ENCODE measurements at places on chromosomes 6 and 20.

GRCh38 chr20:62980970-62981369 is 25.8 kb downstream of the BHLHE23 start:
- DNase-seq = no peak

- DNase-seq = no peak
Measured at GRCh38 chr6:141587482-141588266, 545.1 kb upstream of the GJE1 start.

DNA sequence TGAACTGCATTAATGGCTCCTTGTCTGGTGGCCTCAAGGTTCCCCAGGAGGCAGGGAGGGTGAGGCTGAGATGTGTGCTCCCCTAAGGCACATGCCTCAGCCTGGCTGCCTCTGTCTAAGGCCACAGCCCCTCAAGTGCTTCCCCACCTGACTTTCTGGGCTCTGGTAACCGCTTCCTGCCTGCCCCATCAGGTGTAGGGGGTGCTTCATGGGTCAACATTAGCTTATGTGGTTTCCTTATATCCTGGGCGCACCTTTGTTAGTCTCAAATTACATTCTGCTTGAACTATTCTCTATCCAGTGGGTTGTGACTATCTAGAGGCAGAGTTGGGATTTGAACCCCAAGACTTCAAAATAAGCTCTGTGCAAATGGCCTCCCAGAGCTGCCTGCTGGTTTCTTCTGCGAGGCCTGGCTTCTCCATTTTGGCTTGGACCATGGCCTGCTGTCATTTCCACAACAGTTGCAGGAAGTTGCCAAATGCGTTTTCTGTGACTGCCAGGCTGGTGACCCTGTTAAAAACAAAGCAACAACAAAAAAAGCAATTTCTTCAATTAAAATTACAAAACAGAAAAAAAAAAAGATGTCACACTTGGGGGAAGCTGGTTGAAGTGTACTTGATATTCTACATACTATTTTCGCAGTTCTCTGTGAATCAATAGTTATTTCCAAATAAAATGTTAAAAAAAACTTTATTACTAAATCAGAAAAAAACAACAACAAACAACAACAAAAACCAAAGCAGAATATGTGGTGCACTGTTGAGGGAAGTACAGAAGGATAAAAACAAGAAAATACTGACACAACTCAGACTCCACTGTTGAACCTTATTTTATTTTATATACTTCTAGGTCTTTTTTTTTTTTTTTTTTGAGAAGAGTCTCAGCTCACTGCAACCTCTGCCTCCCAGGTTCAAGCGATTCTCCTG is 20.0 kb upstream of the ZNFX1 start:
- peak; percentile 65 for DNase-seq

- peak; percentile 65 for DNase-seq
Measured at GRCh38 chr20:34709831-34710567, 5.9 kb downstream of the TP53INP2 start.

- no peak for DNase-seq
Measured at GRCh38 chr6:64074981-64075380, 439.4 kb downstream of the PHF3 start.

GRCh38 chr20:14821251-14821650 is 483.8 kb upstream of the FLRT3 start:
- DNase-seq = no peak

- no peak for DNase-seq
Measured at GRCh38 chr6:92160226-92160625, 1259.1 kb downstream of the EPHA7 start.

GRCh38 chr20:21682521-21682954 is 22.9 kb upstream of the PAX1 start:
- DNase-seq = no peak

GRCh38 chr6:28490205-28490890 is 25.2 kb downstream of the GPX6 start:
- no peak for DNase-seq

DNA sequence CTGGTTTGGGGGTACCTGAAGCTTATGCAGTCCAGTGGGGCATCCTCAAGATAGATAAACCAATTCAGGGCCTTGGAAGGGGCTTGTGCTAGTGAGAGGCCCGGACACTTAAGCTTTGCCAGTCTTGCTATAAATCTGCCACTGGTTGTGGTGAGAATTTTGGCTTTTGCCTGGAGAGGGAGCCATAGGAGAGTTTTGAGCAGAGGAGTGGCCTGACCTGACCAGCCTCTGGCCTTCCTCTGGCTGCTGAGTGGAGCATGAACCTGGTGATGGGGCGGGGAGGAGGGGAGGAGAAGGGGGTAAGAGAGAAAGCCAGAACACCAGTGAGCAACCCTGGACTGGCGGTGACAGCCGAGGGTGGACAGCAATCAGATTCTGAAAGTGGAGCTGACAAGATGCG is 7.1 kb downstream of the TMEM74B start:
- DNase-seq = no peak

DNA sequence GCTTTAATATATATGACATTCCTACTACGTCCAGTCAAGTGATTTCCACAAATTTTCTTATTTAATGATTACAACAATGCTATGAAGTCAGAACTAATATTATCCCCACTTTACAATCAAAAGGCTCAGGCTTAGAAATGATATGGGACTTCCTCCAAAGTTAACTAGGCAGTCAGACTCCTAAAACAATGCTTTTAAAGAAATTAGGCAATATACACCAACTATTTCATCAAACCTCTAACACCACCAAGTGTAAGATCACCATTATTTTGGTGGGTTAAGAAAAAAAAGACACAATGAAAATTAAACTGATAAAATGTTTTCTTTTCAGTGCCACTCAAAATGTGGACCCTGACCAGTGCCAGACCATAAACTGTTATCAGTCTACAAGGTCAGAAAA is 256.1 kb upstream of the RUNX2 start:
- DNase-seq = peak; percentile 79

- no peak for DNase-seq
Measured at GRCh38 chr6:41581381-41581991, 35.3 kb downstream of the FOXP4 start.

- no peak for DNase-seq
Measured at GRCh38 chr6:15392182-15392581, 146.3 kb downstream of the JARID2 start.

- no peak for DNase-seq
Measured at GRCh38 chr20:57066126-57066900, 200.1 kb downstream of the BMP7 start.

- no peak for DNase-seq
Measured at GRCh38 chr6:14792118-14792955, 453.5 kb upstream of the JARID2 start.

- no peak for DNase-seq
Measured at GRCh38 chr20:62507323-62507722, 31.5 kb upstream of the GATA5 start.

DNA sequence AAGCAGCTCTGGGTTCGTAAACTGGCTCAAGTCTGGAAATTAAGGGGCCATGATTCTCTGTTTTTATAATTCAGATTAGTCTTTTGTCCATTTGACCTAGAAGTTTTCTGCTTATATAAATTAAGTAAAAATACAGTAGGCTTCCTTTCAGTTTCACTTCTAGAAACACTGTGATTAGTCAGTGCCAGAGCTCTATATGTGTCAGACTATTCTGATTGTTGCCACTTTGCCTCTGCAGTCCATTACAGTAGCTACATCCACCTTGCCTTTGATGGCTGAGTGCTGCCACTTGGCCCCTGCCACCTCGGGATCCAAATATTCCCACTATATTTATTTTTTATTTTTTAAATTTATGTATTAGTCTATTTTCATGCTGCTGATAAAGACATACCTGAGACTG is 7.9 kb downstream of the ZC2HC1B start:
- no peak for DNase-seq

DNA sequence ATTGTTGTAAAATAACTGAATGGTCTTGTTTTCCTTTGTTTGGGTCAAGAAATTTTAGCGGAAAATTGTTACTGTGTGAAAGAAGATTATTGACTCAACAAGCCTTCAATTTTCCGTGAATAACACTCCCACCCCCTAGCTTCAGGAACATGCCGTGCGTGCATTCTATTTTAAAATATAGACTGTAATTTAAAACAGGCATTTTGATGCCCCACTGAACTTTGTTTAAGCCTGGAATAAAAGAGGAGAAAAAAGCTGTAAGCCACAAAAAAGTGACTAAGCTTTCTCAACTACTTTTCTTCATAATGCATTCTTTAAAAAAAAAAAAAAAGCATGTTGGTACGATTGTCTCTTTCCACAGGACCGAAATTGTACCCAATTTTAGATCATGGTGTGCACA is 166.0 kb downstream of the ARID1B start:
- DNase-seq = no peak

- DNase-seq = no peak
Measured at GRCh38 chr6:57127763-57128162, 37.8 kb downstream of the ZNF451 start.

GRCh38 chr6:150269130-150269856 is 99.5 kb upstream of the IYD start:
- no peak for DNase-seq

DNA sequence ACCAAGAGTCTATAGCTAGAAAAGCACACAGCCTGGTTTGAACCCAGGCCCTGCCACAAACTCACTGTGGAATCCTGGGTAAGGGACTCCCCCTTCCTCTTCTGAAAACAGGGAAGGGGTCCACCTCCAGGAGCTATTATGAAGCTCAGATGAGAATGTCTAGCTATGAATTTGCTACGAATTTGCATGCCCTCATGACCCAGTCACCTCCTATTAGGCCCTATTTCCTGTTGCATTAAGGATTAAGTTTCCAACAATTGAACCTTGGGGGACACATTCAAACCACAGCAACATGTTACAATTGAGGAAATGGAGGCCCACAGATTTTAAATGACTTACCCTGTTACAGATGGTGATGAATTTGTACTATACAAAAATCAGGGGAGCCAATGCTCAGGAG is 46.2 kb downstream of the PREX1 start:
- DNase-seq = no peak

DNA sequence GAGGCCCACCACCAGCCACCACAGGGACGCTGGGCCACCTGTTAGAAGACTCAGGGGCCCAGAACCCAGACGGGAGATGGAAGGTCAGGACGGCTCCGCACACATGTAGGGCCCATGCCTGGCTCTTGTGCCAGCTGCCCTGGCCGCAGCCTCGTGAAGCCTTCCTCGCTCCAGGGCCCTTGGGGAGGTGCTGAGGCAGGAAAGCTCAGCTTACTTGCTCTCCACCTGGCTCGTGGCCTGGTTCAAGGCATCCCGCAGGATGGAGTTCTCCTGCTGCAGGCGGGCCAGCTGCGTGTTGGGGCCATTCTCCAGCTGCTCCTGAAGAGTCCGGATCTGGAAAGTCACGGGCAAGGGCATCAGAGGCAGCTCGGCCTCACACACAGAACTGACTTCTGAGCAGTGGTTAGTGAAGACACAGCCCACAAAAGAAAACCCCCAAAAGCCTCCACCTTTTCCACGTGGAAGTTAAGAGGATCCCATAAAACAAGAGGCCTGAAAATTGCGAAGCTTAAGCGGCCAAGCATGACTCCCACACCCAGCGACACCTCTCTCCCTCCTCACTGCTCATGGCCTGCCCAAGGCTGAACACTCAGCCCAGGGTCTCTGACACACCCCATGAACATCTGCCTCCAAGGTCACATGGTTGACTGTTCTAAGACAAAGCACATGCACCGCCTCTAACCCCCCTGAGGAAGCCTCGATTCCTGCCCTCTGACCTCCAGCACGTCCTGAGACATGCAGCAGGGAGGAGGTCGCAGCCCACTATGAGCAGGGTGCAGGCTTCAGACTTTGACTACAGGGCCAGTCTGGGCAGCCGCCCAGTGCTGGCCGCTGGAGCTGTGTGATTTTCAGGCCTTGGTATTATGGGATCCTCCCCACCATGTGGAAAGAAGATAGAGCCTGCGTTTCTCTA is 46.5 kb downstream of the RRBP1 start:
- DNase-seq = no peak

DNA sequence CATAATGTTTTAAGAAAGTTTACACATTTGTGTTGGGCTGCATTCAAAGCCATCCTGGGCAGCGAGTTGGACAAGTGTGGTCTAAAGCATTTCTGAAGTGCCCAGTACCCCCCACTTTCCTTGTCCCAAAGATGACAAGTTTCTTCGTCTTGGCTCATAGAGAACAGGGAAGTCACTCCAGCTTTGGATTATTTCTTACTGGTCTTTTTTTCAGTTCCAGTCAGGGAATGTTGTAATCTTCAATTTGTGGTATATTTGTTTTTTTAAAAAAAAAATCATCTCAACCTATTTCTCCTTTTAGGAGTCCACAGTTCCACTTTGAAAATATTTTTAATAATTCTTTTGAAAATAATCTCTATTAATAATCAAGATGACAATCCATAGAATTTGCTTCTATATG is 34.0 kb downstream of the SLX4IP start:
- peak; percentile 29 for DNase-seq

DNA sequence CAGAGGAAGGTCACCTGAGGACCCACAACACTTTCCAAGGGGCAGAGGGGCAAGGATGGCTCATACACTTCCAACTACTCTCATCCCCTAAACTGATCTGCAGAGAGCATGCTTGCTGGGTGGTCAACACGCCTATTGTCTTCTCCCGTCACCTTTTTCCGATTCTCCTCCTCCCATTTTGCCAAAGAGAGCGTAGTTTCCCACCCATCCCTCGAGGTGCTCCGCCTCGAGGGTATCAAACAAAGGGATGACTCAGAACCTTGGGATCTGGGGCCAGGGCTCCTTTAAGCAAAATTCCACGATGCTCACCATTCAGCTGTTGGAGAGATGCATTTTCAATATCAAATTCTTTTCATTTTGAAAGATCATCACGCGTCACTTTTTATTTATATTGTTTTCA is 507.5 kb upstream of the SULF2 start:
- no peak for DNase-seq

GRCh38 chr20:1280195-1281102 is 14.4 kb downstream of the SNPH start:
- no peak for DNase-seq

- no peak for DNase-seq
Measured at GRCh38 chr6:106620931-106621672, 8.2 kb downstream of the RTN4IP1 start.

DNA sequence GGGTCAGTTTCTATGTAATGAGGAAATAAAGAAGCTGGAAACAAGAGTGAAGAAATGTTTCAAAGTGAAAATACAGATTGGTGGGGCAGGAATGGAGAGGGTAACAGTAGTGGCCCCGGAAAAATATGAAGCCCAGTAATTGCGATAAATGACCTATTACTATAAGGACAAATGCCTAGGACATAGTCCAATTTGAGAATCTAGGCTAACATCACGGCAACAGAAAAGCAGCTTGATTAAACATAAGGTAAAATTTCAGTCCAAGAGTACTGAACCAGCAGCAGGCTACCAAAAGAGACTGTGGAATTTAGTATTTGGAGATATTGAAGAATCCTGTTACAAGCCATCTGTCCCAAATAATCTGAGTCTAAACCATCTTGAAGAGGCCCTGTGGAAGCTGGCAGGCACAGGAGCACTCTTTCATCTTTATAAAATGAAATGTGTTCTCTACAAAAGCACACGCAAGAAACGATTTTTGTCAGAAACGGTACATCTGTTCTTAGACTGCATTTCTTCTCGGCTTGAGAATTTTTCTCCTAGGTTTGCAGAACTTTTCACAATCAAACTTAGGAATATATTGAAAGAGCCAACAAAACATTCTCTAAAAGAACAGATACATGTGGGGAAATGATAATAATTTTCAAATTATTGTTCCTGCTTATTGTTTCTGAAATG is 49.3 kb downstream of the ELOVL5 start:
- DNase-seq = no peak
